ENCODE measurements at places on chromosomes 5 and 9. TPM values are rescaled to one million over a fixed set of nuclear protein-coding genes. Genes with fewer than 3 reads are reported as not detected.

The MAN2A1 gene
- total RNA-seq, result 17.3 TPM

The TNFSF15 gene
- total RNA-seq, result 0.40 TPM

The GFI1B gene
- total RNA-seq, result not detected

The CEL gene
- 0.74 TPM for total RNA-seq

The NEUROG1 gene
- total RNA-seq, result not detected

The IPPK gene
- total RNA-seq, result 12.3 TPM

The PIP5KL1 gene
- total RNA-seq, result 1.1 TPM

The CEP78 gene
- 20.1 TPM for total RNA-seq

The EXOC3 gene
- total RNA-seq, result 31.9 TPM

The C9 gene
- total RNA-seq, result not detected

The ORM2 gene
- not detected for total RNA-seq

The FOXD4L4 gene
- total RNA-seq, result 0.03 TPM

The CAMK2A gene
- 0.91 TPM for total RNA-seq

The INSL4 gene
- total RNA-seq, result 13.9 TPM

The TEX48 gene
- not detected for total RNA-seq

The NMUR2 gene
- total RNA-seq, result 0.14 TPM

The CBY3 gene
- not detected for total RNA-seq

The SPRY4 gene
- total RNA-seq, result 5.4 TPM

The CA9 gene
- 7.3 TPM for total RNA-seq

The SNX18 gene
- 8.3 TPM for total RNA-seq

The ADAMTS2 gene
- total RNA-seq, result 0.09 TPM

The IL13 gene
- not detected for total RNA-seq

The ANGPTL2 gene
- total RNA-seq, result 0.06 TPM

The ANKRD18B gene
- 3.2 TPM for total RNA-seq

The RASGRF2 gene
- 2.1 TPM for total RNA-seq

The FYB1 gene
- 19.0 TPM for total RNA-seq

The ECSCR gene
- not detected for total RNA-seq

The PLPP7 gene
- total RNA-seq, result not detected

The CFAP90 gene
- 0.89 TPM for total RNA-seq

The PBX3 gene
- total RNA-seq, result 12.5 TPM

The TAF11L5 gene
- not detected for total RNA-seq

The STC2 gene
- 73.3 TPM for total RNA-seq

The HARS2 gene
- total RNA-seq, result 36.6 TPM

The UNC5A gene
- 0.28 TPM for total RNA-seq

The TYRP1 gene
- not detected for total RNA-seq

The SPATA31A3 gene
- not detected for total RNA-seq

The IL33 gene
- total RNA-seq, result 0.83 TPM

The FNBP1 gene
- total RNA-seq, result 15.1 TPM

The CCDC112 gene
- total RNA-seq, result 12.5 TPM
